ENCODE measurements at places on chromosomes 2 and 18. TPM values are rescaled to one million over a fixed set of nuclear protein-coding genes. Genes with fewer than 3 reads are reported as not detected.

Gene DYNAP
- total RNA-seq, result not detected

GRCh38 chr2:33577668-33578067, 21.4 kb downstream of the FAM98A start:
- no peak for DNase-seq

Gene HRH4
- total RNA-seq, result under 0.01 TPM

DNA sequence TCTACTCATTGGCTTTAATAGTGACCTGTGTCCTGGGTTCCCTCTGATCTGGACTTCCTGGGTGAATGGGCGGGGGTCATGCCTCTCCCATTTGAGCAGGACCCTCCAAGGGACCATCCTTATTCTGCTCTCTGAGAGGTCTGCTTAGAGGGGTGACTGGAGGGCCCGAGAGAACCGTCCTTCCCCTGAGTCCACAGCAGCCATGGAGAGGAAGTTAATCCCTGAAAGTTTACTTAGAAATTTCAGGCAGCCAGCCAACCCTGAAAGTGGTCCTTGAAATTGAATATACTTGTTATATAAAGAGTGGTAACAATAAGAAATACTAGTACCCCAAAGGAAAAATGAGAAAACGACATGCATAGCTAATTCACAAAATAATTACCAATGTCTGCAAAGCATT, 226.1 kb downstream of the DYSF start:
- no peak for DNase-seq

- DNase-seq, result no peak
Observed at GRCh38 chr18:51346404-51346803, 148.9 kb upstream of the MEX3C start.
